ENCODE measurements at places on chromosomes 13 and 19.

DNA sequence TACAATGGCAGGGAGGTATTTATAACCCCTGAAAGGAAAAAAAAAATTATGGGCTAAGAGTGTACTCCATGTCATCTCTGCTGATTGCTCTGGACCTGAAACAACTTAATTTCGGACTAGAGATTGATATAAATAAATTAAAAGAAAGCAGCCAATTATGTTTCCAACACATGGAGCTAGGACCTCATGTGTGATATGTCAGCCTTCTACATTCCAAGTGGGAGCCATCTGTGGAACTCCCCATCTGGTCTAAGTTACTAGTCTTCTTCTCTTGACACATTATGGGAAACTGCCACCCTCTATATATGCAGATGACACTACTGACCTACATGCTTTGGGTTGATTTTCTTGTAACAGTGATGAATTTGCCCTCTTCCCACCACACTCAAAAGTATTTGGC, 86.1 kb downstream of the FLT1 start:
- DNase-seq: no peak

GRCh38 chr13:42553098-42554046, 20.6 kb upstream of the TNFSF11 start:
- no peak for DNase-seq

GRCh38 chr19:19361075-19361594, 40.5 kb downstream of the MAU2 start:
- peak; percentile 73 for DNase-seq

GRCh38 chr19:30857388-30857787, 485.2 kb downstream of the ZNF536 start:
- DNase-seq: no peak

- DNase-seq: no peak
Observed at GRCh38 chr13:39835253-39835652, 179.8 kb downstream of the COG6 start.

GRCh38 chr19:46975925-46976782, 43.5 kb upstream of the NPAS1 start:
- no peak for DNase-seq

DNA sequence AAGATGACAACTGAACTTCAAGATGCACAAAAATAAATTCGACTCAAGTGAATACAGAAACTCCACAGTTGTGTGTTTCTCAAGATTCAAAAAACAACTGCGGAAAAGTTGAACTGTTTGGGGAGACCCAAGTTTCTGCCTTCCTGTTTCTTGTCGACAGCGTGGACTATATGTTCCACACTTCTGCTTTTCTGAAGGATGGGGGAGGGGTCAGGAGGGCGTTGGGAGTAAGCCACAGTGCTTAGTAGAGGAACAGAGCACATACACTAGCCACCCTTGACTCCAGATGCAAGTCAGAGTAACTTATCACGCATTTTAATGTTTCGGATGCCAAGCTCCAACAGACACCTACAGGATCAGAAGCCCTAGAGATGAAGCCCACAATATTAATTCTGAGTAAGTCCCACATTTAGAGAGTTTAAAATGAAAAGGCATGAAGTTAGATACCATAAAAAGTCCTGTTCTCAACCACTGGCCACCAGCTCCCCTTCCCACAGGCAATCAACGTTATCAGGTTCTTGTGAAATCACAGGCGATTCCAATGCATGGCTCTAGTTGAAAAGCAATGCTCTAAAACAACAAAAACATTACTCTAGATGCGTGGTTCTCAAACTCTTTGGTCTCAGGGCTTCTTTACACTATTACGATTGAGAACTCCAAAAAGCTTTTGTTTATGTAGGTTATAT, 4.2 kb downstream of the TUBGCP3 start:
- DNase-seq: no peak

DNA sequence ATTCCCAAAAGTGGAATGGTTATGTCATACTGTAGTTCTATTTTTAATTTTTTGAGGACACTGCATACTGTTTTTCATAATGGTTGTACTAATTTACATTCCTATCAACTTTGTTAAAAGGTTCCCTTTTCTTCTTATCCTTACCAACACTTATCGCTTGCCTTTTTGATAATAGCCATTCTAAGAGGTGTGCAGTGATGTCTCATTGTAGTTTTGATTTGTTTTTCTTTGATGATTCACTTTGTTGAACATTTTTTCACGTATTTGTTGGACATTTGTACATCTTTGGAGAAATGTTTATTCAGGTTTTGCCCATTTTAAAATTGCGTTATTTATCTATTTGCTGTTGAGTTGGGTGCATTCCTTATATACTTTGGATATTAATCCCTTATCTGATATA, 188.8 kb upstream of the SPRY2 start:
- no peak for DNase-seq

- no peak for DNase-seq
Observed at GRCh38 chr13:28268800-28269223, 130.5 kb downstream of the PAN3 start.

DNA sequence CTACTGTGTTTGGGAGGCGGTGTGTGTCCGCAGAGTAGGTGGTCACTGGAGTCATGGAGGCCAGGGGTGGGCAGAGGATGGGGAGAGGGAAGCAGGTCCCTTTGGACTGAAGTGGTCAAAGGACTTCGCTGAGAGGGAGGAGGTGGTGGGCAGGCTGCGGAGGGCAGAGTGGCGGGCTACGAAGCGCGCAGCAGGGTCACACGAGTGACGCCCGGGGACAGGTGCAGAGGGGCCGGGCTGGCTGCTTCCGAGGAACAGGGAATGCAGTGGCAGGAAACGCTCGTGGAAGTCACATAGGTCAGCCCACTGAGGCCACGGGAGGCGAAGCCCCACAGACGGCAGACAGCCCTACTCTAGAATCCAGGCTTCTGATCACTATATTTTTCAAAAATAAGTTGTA, 111.5 kb downstream of the URI1 start:
- DNase-seq: no peak

GRCh38 chr13:46150134-46150693, 31.8 kb downstream of the LCP1 start:
- DNase-seq: no peak

DNA sequence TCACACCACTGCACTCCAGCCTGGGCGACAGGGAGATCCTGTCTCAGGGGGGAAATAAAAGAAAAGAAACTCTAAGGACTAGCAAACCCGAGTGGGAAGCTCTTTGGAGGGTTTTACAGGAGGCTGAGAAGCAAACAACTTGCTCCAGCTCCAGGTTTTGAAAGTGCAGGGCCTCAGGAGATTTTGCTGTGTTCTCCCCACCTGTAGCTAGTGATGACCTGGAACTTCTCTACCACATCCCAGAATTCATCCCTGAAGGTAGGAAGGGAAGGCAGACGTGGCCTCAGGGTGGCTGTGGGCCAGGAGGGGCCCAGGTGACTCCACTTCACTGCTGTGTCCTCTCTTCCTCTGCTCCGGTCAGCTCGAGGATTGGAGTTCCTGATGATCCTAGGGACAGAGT, 16.3 kb upstream of the PSMD8 start:
- DNase-seq: no peak

DNA sequence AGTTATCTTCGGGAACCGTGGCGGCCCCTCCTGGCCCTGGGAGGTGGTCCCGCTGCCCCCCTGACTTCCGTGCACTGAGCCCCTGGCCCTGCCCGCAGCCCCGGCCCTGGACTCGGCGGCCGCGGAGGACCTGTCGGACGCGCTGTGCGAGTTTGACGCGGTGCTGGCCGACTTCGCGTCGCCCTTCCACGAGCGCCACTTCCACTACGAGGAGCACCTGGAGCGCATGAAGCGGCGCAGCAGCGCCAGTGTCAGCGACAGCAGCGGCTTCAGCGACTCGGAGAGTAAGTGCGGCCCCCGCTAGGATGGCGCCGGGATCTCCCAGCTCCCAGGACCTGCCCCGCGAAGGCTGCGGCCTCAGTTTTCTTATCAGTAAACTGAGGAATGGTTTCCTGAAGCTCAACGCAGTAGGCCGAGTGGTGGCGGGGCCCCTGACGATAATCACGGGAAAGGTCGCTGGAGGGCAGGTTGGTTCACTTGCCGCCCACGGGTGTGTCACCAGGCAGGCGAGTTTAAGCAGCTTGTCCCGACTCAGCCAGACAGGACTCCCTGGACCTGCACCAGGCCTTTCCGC, 924 bp downstream of the RGCC start:
- DNase-seq: peak; percentile 67

DNA sequence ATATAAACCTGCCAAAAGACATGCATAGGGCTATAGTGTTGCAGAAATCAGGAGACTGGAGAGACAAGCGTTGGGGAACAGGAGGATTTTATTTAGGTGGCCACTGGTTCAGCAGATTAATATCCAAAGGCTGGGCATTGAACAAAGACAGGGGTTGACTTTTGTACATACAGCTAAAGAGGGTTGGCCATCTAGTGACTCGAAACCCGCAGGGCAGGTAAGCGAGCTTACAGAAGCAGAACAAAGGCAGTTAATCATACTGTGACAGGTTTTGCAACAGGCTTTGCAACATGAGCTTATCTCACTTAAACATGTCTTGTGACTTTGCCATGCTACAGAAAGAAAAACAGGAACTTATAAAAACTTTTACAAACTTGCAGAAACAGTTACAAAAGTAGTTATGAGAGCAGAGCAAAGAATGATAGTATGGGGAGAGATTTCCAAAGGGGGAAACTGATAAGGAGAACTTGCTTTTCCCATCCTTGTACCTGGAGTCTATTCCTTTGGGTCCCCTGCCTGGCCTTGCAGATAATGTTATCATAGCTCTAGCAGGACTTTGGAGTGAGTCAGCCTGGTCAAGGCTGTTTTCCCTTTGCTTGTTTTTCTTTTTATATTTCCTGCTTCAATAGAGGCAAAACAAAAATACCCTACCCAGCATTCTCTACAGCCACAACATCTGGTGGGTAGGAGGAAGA, 234.2 kb downstream of the PCDH17 start:
- no peak for DNase-seq

GRCh38 chr19:6522712-6523111, 8.1 kb upstream of the TNFSF9 start:
- DNase-seq: no peak

- DNase-seq: peak; percentile 3
Observed at GRCh38 chr19:11699931-11700794, 38.6 kb downstream of the ZNF823 start.

DNA sequence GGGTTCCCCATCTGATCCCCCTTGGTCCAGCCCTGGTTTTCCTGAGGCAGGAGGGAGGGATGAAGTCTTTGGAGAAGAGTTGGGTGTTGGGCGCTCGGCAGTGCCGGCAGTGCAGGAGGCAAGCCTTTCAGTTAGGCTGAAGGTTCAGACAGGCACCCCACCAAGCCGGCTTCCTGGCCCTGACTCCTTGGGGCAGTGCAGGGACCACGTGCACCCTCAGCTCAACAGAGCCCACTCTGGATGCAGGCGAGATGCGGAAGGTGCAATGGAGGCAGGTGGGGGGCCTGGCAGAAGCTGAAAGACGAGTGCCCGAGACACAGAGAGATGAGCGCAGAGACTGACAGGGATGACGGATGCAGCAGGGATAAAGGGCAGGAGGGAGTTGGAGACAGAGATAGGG, 11.1 kb downstream of the MAMSTR start:
- DNase-seq: no peak

DNA sequence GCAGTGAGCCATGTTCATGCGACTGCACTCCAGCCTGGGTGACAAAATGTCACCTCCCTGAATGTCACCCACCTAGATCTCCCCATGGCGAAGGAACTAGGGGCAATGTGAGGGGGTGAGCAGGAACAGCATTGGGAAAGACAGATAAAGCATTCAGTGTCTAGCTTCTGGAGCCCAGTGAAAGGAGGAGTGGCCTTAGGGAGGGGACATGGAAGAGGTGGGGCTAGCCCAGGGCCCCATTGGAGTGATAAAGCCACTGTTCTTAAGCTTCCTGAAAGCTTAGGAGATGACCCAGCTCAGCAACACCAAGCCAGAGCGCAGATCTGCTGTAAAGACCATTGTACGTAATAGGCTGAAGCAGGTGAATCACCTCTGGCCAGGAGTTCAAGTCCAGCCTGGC, 13.0 kb upstream of the KCNN1 start:
- DNase-seq: no peak

DNA sequence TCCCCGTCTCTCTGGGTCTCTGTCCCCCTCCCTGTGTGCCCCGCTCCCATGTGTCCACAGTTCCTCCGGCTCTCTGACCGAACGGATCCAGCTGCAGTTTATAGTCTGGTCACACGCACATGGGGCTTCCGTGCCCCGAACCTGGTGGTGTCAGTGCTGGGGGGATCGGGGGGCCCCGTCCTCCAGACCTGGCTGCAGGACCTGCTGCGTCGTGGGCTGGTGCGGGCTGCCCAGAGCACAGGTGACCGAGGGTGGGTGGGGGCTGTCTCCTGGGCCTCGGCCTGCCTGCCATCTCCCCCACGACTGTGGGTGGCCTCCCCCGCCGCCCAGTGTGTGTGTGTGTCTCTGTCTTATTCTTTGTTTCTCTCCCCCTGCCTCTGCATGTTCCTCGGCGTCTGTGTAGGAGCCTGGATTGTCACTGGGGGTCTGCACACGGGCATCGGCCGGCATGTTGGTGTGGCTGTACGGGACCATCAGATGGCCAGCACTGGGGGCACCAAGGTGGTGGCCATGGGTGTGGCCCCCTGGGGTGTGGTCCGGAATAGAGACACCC, 10.3 kb downstream of the TRPM4 start:
- DNase-seq: no peak

- no peak for DNase-seq
Observed at GRCh38 chr19:15934332-15935078, at the start of gene CYP4F11. TSS of gene CYP4F11 (minus strand) at chr19:15934529. CDS start at chr19:15934408, 121 bp downstream.

- no peak for DNase-seq
Observed at GRCh38 chr13:105343134-105343806, 1192.2 kb downstream of the EFNB2 start.

- DNase-seq: no peak
Observed at GRCh38 chr19:5881543-5882299, 11.4 kb upstream of the FUT5 start.

GRCh38 chr13:38429916-38430315, 80.3 kb downstream of the UFM1 start:
- no peak for DNase-seq

DNA sequence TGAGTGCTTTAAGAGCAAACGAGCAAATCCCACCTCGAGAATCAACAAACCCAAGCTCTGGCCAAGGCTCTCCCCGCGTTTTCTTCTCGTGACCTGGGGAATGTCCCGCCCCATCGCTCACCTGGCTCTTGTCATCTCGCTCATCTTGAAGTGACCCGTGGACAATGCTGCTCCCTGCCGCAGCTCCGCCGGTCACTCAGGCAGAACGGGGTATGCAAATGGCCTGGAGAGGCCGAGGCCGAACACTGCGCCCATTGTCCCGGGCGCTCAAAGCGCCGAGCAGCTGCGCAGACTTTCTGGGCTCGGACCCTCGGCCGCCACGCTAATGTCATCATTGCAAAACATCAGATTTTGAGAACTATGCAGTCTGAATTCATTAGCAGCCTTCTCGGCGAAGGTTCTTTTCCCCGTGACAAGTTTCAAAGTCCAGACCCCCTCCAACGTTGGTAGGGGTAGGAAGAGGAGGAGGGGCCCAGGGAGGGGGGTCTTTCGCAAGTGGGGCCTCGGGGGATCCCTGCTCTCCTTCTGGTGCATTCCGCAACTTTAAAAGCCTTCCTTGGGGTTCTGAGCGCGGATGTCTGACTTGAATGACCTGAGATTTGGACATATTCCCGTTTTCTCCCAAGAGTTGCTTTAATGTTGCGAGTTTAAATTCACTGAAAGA, 39.7 kb downstream of the SOX1 start:
- no peak for DNase-seq
